Left ventricle myocardium inferior (tissue), 1 donor: ENCODE measurements at places on chromosomes 5 and 9. TPM values are rescaled to one million over a fixed set of nuclear protein-coding genes. Genes with fewer than 3 reads are reported as not detected.

MARVELD2 gene
- 0.96 TPM for total RNA-seq

SPINK7 gene
- not detected for total RNA-seq

SLC27A6 gene
- 61.1 TPM for total RNA-seq

TAF1L gene
- not detected for total RNA-seq

SMC2 gene
- 9.7 TPM for total RNA-seq

SGCD gene
- 98.7 TPM for total RNA-seq

DNA sequence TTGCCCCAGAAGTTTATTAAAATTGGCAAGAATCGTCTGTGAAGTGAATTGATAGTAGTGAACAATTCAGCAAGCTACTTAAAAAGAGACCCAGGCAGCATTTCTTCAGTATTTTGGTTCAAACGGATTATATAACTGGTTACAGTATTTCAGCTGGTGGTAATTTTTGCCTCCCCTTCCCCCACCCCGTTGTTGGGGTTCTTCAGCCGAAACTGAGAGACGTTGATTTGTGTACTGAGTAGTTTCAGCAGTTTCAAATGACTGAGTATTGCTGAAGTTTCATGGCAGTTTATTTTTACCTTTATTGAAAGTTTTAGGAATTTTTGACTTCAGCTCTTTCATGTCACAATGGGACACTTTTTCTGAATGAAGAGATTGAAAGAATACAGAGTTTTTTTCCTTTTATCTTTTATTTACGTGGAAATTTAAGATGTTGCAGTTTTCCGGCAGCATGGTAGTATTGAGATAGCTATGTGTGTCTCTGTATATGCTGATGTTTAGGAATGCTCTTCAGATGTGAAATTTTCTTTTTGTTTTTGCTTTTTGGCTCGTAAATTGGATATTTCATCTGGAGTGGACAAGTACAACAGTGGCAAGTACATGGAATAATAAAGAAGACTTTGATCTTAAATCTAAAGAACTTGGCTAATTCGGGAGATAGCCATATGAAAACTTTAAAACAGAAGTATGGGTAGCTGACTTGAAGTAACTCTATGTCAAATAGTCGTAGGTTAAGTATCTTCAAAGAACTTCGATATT, 1.9 kb downstream of the GPBP1 start:
- no peak for DNase-seq

GRCh38 chr9:116589392-116590354, 97.4 kb upstream of the TRIM32 start:
- no peak for DNase-seq

GRCh38 chr9:35954942-35955546, 2.9 kb downstream of the OR2S2 start:
- DNase-seq = no peak

DNA sequence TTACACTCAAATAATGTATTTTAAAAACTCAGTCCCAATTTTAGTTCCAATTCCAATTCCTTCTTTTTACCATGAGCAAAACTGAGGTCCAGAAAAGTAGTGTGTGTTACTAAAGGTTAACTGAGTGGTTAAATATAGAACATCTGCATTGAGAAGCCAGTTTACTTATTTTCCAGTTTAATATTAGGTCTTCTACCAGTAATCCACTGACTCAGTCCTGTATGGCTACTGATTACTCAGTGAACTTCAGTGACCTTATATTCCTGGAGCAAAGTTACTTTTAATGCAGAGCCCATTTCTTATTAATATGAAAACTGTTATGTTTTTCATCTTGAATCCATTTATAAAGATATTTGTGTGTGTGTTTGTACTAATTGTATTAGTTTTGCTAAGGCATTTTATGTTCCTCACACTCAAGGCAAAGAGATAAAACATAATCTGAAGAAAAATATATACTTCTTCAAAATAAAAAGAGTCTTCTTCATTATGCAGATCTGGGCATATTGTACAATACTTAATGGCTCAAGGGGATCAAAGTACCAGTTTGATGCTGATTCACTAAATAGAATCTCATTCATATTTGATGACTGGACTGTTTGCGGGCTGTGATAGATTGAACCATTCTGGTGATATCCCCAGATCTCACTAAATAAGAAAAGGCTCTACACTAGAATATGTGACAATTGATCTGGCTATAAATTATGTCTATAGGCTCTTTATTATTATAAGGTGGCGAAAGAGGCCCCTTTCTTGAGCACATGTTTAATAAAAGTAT, 60.8 kb downstream of the DMXL1 start:
- DNase-seq = no peak

DNA sequence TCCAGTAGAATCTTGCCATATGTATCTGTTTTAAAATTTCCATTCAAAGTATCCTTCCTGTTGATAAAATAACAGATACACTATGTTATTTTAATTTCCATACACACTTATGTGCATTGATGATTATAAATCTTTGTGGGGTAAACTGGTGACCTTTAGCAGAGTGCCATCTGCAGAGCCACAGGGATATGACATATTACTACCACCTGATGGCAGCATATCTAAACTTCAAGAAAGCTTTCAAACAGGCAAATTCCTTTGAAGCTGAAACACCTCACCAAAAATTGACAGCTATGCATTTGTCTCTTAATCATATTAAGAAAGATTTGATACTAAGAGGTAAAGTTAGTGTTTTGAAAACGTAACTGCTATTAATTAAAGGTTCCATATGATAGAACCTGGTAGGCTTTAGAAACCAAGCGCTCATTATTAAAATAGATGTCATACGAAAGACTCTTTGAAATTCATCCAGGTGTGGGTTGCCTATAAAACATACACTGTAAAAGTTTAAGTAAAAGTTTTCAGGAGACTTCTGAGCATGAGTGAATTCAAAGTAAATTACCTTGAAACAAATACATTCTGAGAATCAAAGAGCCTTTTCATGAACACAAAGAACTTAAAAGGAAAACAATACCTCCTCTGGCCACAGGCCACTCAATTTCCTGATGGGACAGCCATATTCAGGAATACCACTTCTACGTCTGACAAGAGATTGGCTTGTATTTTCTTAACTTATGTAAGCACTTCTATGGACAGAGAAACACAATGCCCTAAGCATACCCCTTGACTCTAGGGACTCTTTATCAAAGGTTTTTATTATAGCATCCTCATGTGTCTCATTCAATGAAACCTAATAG, 93.3 kb downstream of the KIAA0825 start:
- no peak for DNase-seq

DNA sequence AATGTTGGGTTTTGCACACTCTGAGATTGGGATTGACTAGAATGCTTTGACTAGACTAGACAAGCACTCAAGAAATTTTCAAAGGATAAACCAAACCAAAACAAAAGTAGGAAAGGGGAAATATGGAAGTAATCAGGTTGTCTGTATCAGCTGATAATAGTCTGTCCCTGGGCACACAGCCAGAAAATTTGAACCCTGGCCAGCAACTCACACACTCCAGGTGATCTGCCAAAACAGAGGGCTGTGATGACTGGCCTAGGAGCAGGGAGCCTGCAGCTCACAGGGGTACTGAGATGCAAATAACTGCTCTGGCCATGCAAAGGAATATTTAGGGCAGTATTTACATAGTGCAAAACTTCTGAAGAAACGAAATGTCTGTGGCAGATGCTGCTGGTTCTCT, 112.3 kb upstream of the SMIM23 start:
- DNase-seq = no peak

GRCh38 chr5:146671561-146672295, 155.7 kb upstream of the GPR151 start:
- DNase-seq = no peak

DNA sequence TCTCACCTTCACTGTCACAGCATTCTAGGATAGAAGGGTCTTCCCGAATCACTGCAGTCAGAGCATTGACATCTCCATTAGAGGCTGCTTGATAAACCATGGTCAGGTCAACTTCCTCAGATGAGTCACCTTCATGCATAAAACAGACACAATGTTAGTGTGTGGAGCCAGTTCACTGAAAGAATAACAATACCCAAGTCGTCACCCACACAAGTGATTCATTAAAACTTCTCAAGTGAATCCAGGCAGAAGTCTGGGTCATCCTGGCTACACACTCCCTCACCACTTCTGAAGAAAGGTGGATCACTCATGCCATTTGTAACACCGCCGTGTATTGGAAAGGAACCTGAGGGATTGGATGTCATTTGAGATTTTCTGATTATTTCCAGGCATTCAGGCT, 49.6 kb downstream of the ANKRD55 start:
- DNase-seq = no peak

DNA sequence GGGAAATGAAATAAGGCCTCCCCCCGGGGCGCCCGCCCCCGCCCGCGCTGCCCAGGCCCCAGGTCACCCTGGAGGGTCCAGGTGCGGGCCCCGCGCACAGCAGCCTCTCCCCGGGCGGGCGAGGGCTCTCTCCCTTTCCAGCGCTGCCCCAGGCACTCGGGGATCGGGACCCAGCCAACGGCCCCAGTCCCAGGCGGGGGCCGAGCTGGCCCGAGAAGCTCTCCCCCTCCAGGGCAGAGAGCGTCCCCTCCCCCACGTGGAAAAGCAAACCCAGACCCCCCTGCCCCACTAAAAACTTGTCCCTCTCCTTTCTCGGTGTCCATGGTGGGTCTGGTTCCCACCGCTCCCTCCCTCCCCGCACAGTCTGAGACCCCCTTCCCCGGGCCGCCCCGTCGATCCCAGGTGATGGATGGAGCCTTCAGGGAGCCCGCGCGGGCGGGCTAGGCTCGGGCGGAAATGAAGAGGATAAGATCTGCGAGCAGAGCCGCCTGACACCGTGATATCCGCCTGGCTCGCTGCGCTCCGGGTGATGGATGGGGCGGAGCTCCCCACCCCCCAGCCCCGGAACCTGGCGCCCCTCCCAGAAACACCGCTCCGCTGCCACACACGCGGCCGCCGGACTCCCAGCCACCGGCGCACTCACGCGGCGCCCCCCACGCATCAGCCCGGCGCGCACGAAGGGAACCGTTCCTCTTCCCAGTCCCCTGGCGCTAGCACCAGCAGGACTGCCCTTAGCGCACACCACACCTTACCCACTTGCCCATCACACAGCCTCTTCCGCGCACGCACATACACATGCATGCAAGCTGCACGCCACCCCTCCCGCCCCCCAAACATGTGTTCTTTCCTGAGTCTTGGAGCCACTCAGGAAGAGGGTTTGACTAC, 81.7 kb upstream of the ZBTB43 start:
- peak; percentile 32 for DNase-seq

- no peak for DNase-seq
Observed at GRCh38 chr9:16243798-16244197, 626.7 kb downstream of the BNC2 start.

DNA sequence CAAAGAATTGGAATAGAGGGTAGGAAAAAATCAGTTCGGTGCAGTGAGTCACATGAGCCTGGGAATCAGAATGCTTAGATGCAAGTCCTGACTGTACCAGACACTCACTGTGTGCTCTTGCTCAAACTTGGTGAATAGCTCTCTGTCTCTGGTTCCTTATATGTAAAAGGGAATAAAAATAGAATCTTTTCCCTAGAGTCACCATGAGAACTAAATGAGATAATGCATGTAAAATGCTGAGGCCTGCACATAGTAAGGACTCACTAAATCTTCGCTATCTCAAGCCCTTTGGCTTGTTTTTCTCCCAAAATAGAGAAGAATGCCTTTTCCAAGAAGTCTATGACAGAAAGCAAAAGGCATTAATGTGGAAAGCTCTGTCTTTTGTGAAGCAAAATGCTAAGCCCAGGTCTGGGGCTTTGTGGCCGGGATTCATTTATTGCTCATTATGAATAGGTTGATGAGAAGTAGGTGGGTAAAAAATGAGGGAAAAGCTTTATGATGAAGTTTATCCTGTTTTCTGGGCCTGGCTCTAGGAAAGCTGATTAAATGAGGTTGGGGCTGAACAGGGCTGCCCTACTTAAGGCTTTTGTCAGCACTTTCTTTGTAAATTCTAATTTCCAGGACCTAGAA, 483.3 kb downstream of the DMAC1 start:
- DNase-seq = no peak

DNA sequence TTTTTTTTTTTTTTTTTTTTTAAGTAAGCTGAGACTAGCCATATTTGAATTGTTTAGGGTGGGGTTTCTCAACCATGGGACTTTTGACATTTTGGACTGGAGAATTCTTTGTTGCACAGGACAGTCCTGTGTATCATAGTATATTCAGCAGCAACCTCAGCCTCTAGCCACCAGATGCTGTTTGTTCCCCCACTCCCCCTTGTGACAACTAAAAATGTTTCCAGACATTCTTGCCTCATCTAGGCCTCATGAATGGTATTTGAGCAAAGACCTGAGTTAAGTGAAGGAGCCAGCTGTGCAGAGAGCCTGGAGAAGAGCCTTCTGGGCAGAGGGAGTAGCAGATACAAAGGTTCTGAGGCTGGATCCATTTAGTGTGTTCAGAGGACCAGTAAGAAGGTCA, 155.9 kb downstream of the SGCD start:
- DNase-seq = no peak

- no peak for DNase-seq
Observed at GRCh38 chr5:57176350-57176857, 2.5 kb downstream of the GPBP1 start.

DNA sequence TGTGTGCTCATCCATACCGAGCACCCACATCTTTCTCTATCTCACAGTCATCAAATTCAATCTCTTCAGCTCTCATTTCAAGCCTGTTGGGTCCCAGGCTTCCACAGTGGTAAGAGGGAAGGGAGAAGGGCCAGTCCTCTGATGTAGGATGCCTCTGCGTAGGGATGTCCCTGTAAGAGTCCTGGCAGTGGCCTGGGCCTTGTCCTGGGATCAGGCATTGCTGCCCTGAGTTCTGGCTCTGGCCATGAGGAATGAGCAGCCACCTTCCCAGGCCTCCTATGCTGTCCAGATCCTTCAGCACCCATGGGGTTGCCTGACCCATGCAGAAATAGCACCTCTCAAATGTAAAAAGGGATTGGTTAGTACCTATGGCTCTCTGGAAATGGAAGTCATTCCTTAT, 121.2 kb downstream of the EFNA5 start:
- DNase-seq = no peak

DNA sequence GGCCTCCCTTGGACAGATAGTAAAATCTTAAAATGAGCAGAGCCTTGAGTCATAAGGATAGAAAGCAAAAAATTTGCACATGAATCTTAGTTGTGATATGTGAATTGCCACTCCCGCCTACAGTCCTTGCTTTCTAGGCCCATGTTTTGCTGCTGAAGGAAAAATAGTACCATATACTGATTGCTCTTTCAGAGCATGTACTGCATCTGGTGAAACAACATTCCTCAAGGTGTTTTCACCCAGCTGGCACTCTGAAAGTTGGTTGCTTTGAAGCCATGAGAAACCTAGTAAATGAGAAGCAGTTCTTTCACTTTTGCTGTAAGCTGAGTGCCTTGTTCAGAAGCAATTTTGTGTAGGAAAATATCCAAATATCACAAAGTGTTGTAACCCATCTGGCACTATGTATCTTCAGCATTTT, 10.3 kb downstream of the CDC37L1 start:
- no peak for DNase-seq

GRCh38 chr5:62900976-62901375, 322.4 kb downstream of the LRRC70 start:
- no peak for DNase-seq
